ENCODE measurements at places on chromosomes 2 and 18.

DNA sequence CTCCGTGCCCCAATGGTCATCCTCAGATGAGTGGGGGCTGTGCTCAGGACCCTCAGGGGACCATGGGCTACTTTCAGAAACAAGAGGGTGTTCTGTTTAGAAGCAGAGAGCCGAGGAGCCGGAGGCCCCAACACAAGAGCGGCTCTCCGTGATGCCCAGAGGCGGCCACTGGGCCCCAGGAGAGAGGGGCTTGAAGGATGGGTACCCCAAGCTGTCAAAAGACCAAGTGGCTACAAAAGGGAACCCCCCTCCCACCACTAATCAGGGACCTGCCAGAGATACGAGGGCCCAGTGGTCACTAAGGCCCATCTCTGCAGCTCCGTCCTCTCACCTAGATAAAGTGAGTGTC is 93.6 kb downstream of the HDAC4 start:
- no peak for DNase-seq

DNA sequence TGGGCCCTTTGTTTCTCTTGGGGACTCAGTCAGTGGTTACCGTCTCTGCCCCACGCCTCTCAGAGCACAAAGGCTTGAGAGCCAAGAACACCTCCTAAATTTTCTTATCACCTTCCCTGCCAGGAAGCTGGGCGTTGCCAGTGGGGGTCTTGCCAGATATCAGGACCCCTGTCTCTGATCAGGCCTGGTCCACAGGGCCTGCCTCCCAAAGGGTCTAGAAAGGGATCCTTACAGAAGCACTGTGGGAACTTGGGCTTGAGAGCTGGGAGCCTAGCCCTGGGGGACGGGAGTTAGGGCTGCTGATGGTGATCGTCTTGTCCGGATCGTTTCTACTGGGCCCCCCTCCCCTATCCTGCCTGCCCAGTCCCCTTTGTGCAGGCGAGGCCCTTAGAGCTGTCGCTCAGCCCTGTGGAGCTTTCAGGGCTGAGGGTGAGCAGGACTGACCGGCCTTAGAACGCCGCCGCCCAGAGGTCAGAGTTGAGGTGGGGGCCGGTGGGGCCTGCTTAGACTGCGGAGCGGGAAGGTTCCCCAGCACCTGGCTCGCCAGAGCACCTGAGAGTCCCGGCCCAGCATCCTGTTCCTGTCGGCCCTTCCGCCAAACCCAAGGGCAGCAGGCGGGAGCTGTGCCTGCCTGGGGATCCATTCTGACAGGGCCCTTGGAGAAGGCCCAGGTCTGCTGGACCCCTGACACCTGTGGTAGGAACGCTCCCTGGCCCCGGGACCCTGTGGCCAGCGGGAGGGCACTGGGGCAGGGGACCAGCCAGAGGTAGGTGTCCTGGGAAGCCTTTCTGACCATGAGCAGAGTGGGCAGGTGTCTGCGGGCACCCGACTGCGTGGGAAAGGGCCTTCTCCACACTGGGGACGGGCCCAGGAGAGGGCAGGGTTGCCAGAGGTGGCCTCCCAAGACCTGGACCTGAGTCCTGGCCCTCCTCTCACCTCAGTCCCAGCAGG is 956 bp downstream of the ESPNL start:
- DNase-seq, result no peak

- no peak for DNase-seq
Observed at GRCh38 chr2:215060861-215061536, 77.4 kb downstream of the ABCA12 start.

DNA sequence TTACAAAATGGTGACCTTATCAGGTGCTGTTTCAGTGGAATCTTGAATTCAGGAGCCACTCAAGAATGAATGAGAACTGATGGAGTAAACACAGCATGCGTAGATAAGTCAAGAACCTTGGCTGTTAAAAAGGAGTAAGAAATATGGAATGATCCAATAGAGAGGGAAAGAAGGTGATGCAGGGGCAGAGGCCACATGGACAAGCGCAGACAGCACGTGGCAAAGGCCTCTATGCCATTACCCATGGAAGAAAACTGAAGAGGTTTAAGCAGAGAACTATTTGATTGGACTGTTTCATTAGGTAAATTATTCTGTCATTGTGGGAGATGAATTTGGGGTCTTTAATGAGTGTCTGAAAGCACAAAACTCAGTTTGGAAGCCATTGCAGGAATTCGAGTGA is 142.4 kb upstream of the RASGRP3 start:
- no peak for DNase-seq

GRCh38 chr2:197028230-197028629 is 101.7 kb upstream of the PGAP1 start:
- no peak for DNase-seq

DNA sequence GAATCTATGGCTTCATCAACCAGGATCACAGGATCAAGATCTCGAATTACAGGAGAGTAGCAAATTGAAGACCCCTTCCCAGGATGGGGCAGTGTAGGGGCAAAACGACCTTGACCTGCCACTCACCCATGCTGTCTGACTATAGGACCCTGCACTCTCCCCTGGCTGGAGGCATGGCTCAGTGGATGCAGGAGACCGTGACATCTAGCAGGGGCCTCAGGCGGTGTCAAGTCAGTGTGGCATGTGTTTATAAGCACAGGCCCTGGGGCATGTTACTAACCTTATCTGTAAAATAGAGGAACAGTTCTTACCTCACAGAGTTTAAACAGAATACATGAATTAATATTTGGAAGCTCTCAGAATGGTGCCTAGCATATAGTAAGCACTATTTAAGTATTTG is 3.5 kb downstream of the HAAO start:
- no peak for DNase-seq

DNA sequence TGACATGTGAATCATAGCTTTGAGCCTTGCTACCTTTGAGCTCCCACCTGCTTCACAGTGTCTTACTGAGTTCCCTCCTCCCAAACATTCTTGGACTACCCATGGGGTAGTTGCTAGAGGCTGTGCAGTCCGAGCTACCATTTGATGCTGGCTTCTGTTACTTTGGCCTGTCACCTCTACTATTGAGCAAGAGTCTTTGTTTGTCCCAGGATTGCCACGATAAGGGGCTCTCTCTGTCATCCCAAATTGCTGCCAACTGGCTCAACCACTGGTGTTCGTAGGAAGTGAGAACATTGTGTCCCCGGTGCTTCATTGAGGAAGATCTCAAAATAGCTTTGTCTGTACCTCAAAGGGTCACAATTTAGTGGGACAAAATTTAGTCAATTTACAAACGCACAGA is 59.1 kb upstream of the PAX8 start:
- DNase-seq, result no peak

- no peak for DNase-seq
Observed at GRCh38 chr2:160426604-160427003, 67.0 kb downstream of the RBMS1 start.

GRCh38 chr2:232419245-232420072 is 12.8 kb downstream of the ALPG start:
- DNase-seq, result no peak

Measured in right renal cortex interstitium (tissue), 3 donors.